CD4-positive, alpha-beta T cell treated with Interleukin-21 for 1 hour (primary cell): ENCODE measurements at places on chromosomes 11 and 22.

- no peak for DNase-seq
Measured at GRCh38 chr11:94539420-94539819, 4.3 kb upstream of the FUT4 start.

GRCh38 chr11:64649291-64649697 lies 58.3 kb downstream of the SLC22A12 start:
- no peak for DNase-seq

DNA sequence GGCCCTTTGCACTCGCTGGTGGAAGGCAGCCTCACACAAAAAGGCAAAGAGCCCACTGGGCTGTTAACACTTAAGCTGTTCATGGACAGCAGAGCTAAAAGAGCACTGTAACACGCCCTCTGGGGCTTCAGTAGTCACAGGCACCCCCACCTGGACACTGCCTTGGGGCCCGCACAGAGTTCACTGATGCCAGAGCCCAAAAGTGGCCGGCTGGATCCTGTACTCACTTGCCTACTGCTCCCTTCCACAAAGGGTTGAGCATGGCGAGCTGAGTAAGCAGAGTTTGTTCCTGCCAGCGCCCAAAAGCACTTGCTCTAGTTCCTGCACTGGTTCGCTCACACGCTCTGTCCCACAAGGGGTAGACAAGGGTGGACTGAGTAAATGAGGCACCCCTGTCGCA lies 78.8 kb downstream of the RELT start:
- DNase-seq, result no peak

DNA sequence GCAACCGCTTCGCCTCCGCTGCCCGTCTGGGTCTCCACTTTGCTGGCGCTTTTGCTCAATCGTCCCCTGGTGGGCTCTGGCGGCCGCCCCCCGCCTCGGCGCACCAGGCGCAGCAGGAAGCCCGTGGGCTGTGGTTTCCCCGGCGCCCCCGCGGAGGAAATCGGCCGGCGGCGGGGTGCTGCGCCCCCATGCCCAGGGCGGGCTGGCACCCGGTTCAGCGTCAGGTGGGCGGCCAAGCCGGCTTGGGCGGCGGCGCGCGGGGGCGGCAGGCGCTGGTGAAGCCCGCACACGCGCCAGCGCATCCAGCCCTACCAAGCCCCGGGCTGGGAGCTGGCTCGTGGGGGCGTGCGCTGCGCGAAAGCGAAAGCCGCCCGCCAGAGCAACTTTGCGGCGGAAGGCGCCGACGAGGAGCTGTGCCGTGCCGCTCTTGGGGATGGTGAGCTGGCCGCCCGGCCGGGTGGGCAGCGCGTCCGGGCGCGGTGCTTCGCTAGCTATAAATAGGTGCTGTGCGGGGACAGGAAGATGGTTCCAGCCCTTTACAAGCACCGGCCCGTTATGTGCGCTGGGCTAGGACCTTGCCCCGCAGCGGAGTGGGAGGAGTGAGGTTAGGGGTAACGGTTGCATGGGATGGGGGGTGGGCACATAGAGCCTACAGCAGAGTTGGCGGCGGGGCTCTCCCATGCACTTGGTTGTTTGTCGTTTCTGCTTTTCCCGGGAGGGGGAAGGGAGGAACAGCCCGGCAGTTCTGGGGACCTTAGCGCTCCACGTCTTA lies 25.0 kb upstream of the SUSD2 start:
- peak; percentile 53 for DNase-seq

DNA sequence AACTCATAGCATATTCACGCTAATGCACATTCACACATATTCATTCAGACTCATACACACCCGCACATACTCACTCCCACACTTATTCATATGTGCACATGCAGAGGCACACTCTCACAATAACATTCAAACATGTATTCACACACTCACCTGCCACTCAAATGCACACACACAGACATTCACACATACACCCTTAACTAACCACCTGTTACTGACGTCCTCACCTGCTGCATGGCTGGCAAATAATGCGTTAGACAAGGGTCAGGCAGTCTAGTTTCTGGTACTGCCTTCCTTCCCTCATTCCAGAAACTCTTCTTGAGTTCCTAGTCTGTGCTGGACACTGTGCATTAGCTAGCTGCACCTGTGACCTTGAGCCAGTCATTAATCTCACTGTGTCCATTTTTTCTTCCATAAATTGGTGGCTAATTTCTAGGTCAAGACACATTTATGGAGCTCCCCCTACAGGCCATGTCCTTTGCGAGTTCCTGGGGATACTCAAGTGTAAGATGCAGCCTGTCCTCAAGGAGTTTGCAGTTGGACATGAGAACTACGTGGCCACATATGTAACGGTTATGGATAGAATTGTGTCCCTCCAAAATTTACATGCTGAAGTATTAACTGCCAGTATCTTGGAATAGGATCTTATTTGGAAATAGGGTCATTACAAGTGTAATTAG lies 34.5 kb upstream of the SEZ6L start:
- DNase-seq, result no peak

- peak; percentile 88 for DNase-seq
Measured at GRCh38 chr22:41682033-41682807, 6.4 kb downstream of the SNU13 start.

DNA sequence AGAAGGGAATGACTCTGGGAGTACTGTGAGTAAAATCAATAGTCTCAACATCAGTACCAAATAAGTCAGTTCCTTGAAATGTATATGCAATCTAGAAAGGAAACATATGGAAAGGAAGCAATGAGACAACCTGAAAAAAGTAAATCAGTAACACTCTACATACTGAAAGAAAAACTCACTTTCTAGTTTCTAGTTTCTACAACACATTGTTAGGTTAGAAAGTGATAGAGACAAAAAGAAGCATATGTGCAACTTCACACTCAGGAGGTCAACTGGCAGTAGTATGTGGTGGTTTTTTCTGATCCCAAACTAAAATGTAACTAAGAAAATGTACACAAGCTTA lies 156.5 kb upstream of the SOX6 start:
- no peak for DNase-seq

DNA sequence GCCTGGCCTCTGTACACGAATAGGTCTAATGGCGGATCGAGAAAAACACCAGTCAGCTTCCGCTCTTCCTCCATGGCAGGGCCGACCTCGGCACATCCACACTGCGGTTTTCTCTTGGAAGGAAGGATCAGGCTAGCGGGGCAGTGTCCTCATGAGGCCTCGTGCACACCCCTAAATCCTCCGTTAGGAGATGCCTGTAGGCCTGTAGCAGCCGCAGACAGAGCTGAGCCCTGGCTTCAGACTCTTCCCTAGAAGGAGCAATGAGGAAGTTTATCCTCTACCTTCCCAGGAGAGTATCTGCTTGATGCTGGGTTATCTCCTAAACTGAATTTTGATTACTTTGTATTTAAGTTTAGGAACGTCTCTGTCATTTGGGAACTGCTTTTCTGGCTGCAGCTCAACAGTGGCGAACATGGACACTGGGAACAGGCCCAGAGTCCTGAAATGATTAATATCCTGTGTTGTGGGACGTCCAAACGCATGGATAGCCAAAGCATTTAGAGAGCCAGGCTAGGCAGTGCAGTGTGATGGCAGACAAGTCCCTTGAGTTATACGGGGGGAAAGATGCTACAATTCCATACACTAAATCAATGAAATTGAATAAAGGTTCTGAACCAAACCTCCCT lies 16.5 kb upstream of the BMAL1 start:
- DNase-seq, result no peak

DNA sequence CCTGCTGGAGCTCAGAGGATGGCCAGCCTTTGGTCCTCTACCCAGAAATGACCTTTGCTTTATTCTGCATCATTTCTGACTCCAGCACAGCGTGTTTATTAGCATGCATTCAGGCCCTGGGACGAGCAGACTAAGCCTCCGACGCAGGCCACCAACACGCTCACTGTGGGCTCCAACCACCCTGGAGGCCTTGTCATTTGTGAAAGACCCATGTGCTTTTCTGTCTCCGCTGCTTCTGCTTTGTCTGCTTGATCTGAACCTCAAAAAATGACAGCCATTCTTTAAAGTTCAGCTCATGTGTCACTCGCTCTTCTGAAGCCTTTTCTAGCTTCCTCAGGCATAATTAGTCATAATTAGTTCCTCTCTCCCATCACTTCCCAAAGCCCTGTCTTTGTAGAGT lies 109.1 kb upstream of the TIMP3 start:
- no peak for DNase-seq

DNA sequence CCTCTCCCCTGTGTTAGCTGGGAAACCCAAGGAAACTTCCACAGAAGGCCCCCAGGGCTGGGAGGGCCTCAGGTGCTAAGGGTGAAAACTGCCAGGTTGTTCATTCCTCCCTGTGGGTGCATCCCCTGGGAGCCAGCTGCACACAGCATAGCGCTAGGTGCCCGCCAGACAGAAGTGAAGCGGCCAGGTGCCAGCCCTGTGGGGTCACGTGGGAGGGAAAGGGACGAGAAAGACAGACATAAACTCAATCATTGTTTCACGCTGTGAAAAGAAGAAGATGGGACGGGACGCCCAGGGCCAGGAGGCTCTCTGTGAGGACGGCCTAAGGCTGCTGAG lies 31.6 kb upstream of the HMOX1 start:
- no peak for DNase-seq

DNA sequence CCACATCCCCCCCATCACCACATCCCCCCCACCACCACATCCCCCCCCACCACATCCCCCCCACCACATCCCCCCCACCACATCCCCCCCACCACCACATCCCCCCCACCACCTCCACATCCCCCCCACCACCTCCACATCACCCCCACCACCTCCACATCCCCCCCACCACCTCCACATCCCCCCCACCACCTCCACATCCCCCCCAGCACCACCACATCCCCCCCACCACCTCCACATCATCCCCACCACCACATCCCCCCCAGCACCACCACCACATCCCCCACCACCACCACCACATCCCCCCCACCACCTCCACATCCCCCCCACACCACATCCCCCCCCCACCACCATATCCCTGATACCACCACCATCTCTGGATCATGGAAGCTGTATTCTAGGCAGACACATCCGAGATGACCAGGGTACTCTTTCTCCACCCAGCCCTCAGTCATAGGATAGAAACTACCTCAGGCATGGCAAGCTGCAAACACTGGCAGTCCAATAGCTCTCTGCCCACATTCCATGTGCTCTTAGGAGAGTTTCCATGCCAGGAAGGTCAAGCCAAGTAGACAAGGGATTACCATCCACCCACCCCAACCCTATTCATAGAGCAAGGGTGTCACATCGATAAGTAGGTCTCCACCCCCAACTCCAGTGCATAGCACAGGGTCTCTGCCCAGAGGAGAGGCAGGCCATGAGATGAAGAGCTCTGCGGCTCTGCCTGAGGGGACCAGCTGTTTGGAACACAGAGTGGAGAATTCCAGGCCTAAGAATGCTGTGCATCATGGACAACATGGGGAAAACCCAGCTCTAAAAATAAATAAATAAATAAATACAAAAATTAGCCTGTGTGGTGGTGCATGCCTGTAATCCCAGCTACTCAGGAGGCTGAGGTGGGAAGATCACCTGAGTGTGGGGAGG lies 33.0 kb upstream of the TEAD1 start:
- DNase-seq, result no peak

DNA sequence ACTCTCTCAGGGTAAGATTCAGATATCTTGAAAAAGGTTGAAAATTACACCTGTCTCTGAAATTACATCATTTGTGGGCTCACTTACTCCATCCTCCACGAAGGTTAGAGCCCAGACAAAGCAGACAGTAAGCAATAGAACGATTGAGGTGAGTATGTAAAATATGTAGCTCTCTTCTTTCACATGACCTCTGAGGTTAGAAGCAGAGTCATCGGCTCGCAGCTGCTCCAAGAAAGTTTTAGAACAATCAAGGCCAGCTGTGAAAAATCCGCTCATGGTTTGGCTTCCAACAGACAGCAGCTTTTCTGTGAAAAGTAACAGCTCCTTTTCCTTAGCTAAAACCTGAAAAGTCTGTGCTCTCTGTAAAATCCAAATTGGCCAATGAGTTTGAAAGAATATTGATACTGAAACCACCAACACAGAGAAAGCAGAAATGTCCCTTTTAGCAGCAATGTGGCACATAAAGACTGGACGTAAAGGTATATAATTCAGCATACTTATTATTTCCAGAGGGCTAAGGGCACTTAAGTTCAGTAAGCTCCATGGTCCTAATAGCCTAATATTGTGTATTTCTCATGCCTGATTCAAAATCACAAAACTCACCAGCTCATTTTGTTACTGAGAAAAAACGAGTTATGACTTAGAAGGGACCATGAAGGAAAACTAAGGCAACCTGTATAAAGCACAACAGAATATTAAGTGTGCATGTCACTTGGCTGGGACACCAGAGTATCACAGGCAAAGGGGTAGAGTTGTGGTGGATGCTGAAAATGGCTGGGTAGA lies 78.2 kb downstream of the FAM76B start:
- DNase-seq, result no peak

- no peak for DNase-seq
Measured at GRCh38 chr22:42560381-42560780, 6.6 kb downstream of the SERHL2 start.

GRCh38 chr22:50305923-50306566 lies 1.4 kb downstream of the PLXNB2 start:
- no peak for DNase-seq

- DNase-seq, result no peak
Measured at GRCh38 chr11:18700375-18700774, 1.8 kb downstream of the TMEM86A start.

DNA sequence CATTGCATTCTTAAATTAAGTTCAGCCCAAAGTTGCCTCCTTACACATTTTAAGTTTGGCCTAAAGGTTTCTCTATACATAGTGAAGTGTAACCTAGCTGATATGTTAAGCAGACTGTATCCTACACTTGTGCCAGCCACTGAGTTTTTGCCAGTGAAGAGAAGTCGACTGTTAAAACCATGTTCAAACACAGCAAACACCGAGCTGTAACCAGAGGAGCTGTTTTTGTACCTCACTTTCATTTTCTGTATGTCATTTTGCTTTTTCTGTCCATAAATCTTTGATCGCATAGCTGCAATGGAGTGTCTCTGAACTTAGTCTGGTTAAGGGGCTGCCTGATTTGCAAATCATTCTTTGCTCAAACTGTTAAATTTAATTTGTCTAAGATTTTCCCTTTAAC lies 403.7 kb downstream of the LUZP2 start:
- DNase-seq, result no peak

- no peak for DNase-seq
Measured at GRCh38 chr11:68677432-68677831, 6.9 kb upstream of the GAL start.

- DNase-seq, result no peak
Measured at GRCh38 chr11:71235719-71236118, 16.7 kb downstream of the SHANK2 start.

DNA sequence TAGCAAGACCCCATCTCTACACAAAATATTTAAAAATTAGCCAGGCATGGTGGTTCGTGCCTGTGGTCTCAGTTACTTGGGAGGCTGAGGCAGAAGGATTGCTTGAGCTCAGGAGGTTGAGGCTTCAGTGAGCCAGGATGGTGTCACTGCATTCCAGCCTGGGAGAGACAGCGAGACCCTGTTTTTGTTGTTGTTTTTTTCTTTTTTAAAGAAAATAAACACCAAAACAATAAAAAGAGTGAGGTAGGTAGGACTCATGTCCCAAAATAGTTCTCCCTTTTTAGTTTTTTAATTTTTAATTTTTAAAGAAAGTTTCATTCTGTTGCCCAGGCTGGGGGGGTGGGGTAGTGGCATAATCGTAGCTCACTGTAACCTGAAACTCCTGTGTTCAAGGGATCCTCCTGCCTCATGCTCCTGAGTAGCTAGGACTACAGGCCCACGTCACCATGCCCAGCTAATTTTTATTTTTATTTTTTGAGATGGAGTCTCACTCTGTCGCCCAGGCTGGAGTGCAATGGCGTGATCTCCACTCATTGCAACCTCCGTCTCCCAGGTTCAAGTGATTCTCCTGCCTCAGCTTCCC lies 25.5 kb upstream of the MALAT1 start:
- DNase-seq, result no peak
